ENCODE measurements at places on chromosomes 12 and 14.

GRCh38 chr12:123346946-123347345, 17.7 kb downstream of the SBNO1 start:
- no peak for DNase-seq

DNA sequence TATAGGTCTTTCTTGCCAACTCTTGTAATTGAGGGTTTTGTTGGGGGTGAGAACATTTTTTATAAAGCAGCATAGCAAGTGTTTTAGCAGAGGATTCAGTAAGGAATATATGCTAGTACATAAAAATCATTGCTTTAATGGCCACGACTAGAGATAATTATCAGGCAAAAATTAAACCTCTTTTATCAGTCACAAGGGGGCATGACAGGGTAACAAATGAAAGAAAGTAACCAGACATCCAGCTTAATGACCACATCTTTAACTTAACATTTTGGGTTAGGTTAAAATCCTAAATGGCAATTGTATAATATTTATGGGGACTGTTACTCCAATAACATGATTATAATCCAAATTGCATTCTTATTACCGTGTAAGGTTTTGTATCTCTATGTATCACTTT, 119.6 kb downstream of the LRRIQ1 start:
- no peak for DNase-seq

- no peak for DNase-seq
Measured at GRCh38 chr14:65696801-65697200, 284.3 kb downstream of the FUT8 start.

GRCh38 chr12:127650626-127651025, 616.3 kb upstream of the TMEM132C start:
- DNase-seq: no peak

- DNase-seq: no peak
Measured at GRCh38 chr12:14991069-14991468, 18.2 kb downstream of the PDE6H start.

GRCh38 chr12:90226211-90226610, 517.6 kb upstream of the ATP2B1 start:
- no peak for DNase-seq

GRCh38 chr14:22887990-22888378, 5.0 kb downstream of the REM2 start:
- no peak for DNase-seq

DNA sequence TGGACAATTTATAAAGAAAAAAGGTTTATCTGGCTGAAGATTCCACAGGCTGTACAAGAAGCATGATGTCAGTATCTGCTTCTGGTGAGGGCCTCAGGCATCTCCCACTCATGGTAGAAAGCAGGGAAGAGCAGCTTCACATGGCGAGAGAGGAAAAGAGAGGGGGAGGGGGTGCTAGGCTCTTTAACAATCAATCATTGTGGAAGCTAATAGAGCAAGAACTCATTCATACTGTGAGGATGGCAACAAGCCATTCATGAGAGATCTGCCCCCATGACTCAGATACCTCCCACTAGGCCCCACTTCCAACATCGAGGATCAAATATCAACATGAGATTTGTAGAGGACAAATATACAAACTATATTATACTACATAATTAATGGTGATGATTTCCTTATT, 361.9 kb upstream of the FAR2 start:
- DNase-seq: no peak

DNA sequence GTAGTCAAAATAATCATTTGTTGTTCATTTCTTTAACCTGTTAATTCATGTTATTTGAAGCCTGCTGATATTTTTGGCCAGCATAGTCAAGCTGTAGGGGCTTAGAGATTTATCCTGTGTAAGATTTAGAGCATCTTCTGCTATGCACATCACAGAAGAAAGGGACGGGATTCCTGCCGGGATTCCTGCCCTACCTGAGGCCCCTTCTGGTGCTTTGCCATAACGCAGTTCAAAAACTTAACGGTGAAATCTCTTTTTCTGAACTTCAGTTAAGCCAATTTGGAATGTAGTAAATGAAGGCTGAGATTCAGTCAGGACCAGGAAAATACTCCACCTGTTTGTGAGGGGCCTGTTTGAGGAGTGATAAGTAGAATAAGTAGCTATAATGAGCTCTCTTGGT, 50.7 kb upstream of the TMEM260 start:
- DNase-seq: no peak

GRCh38 chr12:131929581-131930456, 743 bp downstream of the PUS1 start:
- no peak for DNase-seq

Data from AG04450 (cell line).